ENCODE measurements at places on chromosomes 6 and 20.

- H3K36me3 ChIP-seq: no peaks in the 10 kb centered on the region
- no peaks in the 10 kb centered on the region for H3K4me1 ChIP-seq
- H3K27ac ChIP-seq: no peak overlapping the region
- no peak for DNase-seq
These were observed 139.2 kb upstream of the PLN start for GRCh38 chr6:118408863-118409262.

DNA sequence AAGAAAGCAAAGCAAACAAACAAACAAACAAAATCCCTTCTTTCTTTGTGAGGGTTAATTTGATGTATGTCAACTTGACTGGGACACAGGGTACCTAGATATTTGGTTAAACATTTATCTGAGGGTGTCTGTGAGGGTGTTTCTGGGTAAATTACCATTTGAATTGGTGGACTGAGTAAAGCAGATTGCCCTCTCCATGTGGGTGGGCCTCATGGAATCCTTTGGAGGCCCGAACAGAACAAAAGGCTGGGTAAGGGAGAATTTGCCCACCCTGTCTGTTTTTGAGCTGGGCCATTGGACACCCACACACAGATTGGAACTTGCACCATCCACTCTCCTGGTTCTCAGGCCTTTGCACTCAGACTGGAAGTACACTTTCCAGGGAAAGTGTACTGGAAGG lies 628.8 kb upstream of the CITED2 start:
- H3K36me3 ChIP-seq: no peaks in the 10 kb centered on the region
- peak; percentile 24 for DNase-seq
- H3K27me3 ChIP-seq: no peaks in the 10 kb centered on the region
- no peak overlapping the region for H3K27ac ChIP-seq
- H3K4me3 ChIP-seq: no peak overlapping the region
- peaks cover 6% of the 10 kb centered on the region for H3K4me1 ChIP-seq

GRCh38 chr6:31354864-31355582 lies 2.0 kb downstream of the HLA-B start:
- no peaks in the 10 kb centered on the region for H3K36me3 ChIP-seq
- H3K27ac ChIP-seq: no peak overlapping the region
- no peaks in the 10 kb centered on the region for H3K27me3 ChIP-seq
- no peak overlapping the region for H3K4me3 ChIP-seq

GRCh38 chr20:12074111-12074655 lies 156.5 kb downstream of the BTBD3 start:
- H3K36me3 ChIP-seq: no peaks in the 10 kb centered on the region
- H3K27me3 ChIP-seq: peaks cover 2% of the 10 kb centered on the region
- H3K4me3 ChIP-seq: no peak overlapping the region
- H3K4me1 ChIP-seq: no peaks in the 10 kb centered on the region
- no peak overlapping the region for H3K27ac ChIP-seq

All from SJCRH30 (cell line).